Endothelial cell of umbilical vein (primary cell): ENCODE measurements at places on chromosomes 16 and 17.

- DNase-seq, result no peak
Observed at GRCh38 chr17:57707892-57708291, 37.2 kb downstream of the CCDC182 start.

- no peak for DNase-seq
Observed at GRCh38 chr17:7834542-7834956, 532 bp downstream of the KDM6B start.

- DNase-seq, result no peak
Observed at GRCh38 chr16:30398661-30399434, 3.6 kb downstream of the ZNF48 start.

DNA sequence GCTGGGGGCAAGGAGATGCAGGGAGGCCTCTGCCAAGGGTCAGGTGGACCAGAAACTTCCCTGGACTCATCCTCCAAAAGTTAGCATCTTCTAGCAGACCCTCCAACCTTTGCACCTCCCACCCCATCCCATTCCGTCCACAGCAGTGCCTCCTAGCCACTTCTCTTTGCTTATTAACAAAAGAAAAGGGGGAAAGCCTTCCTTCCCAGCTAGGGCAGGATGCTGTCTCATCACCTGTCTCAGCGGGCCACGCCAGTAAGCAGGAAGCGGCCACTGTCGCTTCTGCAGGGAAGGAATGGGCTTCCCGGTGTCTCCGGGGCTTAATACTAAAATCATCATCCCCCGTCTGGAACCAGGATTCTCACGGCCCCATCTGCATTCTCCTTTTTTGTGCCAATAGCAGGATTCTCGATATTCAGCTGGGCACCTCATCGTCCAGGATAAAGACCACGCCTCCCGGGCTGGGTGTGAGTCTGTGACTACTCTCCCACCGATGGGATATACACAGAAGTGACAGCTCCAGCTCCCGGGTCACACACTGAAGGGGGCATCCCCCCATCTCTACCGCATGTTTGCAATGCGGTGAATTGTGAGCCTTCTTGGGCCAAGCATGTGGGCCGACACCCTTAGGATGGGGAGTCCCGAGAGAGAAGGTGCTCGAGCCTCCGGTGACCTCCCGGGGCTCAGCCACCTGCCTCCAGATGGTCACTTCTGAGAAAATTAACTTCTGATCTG, 15.5 kb upstream of the RBFOX3 start:
- DNase-seq, result no peak

- peak; percentile 24 for DNase-seq
Observed at GRCh38 chr16:54936979-54937670, 6.5 kb downstream of the IRX5 start.

- no peak for DNase-seq
Observed at GRCh38 chr16:57041182-57042156, 50.9 kb upstream of the CPNE2 start.

DNA sequence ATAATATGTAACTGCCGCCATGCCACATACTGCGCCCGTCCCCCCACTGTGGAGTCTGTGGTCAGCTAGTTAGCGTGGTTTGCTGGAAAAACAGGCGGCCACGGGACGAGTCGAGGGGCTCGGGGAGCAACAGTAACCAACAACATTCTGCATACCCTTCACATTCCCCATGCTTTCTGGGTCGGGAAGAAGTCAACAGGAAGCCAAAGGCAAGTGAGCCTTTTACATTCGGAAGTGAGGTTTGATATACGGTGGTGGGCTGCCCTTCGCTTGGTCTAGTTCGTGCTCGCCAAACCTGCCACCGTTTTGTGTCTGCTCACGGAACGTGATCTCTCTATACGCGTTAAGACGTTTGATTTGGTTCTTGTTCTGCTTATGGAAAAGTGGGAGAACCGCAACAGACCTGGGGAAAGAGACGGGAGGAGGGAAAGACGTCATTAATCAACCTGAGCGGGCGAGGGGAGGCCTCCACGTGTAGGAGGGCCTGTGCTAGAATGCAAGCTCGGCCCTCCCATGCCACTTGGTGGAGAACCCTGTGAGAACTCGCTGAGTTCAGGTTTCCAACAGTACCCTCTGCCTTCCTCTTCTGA, 28.9 kb upstream of the CFAP20 start:
- no peak for DNase-seq

DNA sequence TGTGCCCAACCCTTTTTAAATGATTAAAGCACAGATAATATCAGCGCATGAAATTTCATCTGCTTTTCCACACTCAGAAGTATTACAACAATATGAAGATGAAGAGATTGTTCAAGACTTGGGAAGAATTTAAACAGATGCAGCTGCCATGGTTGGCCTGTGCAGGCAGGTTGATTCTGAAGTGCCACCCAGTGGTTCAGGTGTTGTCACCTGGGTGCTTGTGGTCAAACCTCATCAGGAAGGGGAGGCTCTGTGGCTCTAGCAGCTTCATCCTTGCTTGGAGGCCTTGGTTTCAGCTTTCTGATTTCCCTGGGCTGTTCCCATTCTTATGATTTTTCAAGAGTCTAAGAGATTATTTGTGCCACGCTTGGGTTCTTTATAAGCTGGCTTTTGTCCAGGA, 22.2 kb upstream of the CLEC18C start:
- DNase-seq, result no peak

- DNase-seq, result no peak
Observed at GRCh38 chr16:65698791-65699321, 577.0 kb upstream of the CDH11 start.

DNA sequence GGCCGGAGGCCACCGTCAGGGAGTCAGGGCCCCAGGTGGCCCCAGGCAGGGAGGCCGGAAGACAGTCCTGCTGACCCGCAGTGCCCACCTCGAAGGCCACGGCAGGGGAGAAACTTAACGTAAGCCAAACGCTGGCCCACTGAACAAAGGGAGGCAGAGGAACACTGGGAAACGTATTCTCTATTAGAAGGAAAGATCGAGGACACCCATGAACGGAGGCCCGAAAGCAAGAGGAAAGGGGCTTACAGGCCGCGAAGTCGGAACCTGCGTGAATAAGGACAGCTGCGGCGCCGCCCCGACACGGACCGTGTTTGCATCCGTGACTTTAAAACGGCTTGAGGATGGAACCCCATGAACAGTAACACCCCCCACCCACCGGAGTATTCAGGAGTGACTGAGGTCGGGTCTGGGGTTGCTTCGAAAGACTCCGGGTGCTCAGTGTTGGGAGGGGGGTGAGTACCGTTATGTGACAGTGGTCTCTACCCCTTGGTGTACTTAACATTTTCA, 102.4 kb upstream of the METRNL start:
- DNase-seq, result no peak

DNA sequence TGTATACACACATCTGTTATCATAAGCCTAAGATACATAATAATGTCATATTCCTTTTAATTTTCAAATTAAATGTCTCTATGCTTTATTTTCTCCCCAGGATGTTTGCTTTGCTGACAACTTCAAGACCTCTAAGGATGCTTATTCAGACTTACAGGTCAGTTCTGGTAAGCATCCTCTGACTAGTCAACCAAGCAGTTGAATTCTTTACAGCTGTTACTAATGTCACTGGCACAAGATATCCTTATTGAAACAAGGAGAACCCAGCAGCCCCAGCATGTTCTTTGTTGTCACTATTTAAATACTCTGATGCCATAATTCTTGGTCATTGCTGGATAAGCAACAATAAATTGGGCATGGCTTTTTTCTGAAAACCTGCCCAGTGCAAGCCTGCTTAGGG, 232.3 kb upstream of the PMFBP1 start:
- DNase-seq, result no peak

GRCh38 chr17:68368387-68368786, 77.1 kb downstream of the ARSG start:
- no peak for DNase-seq

- no peak for DNase-seq
Observed at GRCh38 chr17:17551361-17551760, 40.1 kb downstream of the PEMT start.

- no peak for DNase-seq
Observed at GRCh38 chr17:78365561-78366108, 5.8 kb upstream of the SOCS3 start.

DNA sequence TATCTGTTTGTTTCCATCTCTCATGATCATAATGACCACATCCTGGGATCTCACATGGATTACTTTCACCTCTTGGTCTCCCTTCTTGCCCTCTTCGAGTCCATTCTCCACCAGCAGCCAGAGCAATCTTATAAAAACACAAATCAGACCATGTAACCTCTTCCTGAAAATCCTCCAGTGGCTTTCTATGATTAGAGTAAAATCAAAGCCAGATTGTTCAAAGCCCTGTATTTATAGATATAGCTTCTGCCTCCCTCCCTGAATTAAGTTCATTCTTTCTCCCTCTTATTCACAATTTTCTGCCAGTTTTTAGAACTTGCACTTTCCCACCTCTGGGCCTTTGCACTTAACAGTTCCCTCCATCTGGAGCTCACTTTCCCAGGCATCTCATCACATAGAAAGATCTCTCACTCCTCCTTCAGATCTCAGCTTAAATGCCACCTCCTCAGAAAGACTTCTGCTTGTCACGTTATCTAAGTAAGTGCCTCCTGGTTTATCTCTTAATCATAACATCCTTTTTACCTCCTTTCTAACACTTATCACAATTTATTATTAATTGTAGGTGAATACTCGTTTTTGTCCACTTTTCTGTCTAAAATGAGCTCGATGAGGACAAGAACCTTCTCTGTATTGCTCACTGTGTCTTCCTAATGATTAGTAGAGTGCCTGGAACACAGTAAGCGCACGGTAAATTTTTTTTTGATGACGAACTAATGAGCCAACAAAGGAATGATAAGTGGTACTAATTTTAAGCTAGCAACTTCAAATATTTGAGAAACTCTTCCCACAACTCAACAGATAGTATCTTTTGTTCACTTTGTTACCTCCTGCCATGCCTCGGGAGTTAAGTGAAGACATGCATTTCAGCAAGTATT, 80.5 kb downstream of the CYB561 start:
- DNase-seq, result no peak

- no peak for DNase-seq
Observed at GRCh38 chr17:77427391-77427991, 286.7 kb downstream of the SEC14L1 start.

GRCh38 chr16:89043636-89044417, 49.8 kb upstream of the ACSF3 start:
- no peak for DNase-seq

- no peak for DNase-seq
Observed at GRCh38 chr17:39261286-39261685, 35.5 kb upstream of the STAC2 start.

- no peak for DNase-seq
Observed at GRCh38 chr17:2008332-2009126, 16.6 kb downstream of the RTN4RL1 start.

DNA sequence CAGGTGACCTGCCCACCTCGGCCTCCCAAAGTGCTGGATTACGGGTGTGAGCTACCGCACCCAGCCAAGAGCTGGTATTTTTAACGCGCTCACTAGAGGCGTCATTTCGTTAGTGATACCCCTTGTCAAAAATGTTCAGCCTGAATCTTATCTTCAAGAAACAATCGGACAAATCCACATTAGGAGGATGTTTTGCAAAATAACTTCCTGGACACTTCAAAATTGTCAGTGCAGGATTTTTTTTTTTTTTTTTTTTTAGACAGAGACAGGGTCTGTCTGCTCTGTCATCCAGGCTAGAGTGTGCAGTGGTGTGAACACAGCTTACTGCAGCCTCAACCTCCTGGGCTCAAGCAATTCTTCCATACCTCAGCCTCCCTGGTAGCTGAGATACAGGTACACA, 63.0 kb downstream of the RMI2 start:
- DNase-seq, result no peak
